ENCODE measurements at places on chromosomes 4 and X.
A peak's percentile ranks its signal among the peaks of the same experiment; 100 is the strongest.

GRCh38 chrX:29422034-29422433 is 793.3 kb upstream of the MAGEB2 start:
- no peak for DNase-seq

- DNase-seq = no peak
These were observed 120.6 kb upstream of the EDNRA start for GRCh38 chr4:147360301-147360700.

DNA sequence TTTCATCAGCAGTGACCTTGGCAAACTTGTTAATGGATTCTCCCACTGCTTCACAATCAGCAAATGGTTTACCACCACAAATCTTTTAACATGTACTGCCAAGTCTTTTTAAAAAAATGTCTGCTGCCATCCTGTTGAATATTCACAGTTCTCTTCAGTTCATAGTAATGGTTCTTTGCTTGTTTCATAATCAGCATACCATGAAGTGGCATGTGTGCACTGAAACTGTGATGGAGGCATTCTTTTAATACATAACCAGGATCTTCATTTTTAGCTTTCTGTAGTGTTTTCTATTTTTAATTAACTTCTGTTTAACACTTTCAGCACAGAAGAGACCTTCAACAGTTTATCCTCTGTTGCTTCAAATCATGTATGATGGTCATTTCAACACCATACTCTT is 230.1 kb upstream of the ARSJ start:
- DNase-seq = no peak

- no peak for DNase-seq
These were observed 4.6 kb downstream of the RNF175 start for GRCh38 chr4:153755186-153755585.

- peak; percentile 41 for DNase-seq
These were observed 46.3 kb downstream of the ATP10D start for GRCh38 chr4:47531241-47531953.

GRCh38 chr4:151530230-151530629 is 121.3 kb downstream of the FHIP1A start:
- DNase-seq = no peak

DNA sequence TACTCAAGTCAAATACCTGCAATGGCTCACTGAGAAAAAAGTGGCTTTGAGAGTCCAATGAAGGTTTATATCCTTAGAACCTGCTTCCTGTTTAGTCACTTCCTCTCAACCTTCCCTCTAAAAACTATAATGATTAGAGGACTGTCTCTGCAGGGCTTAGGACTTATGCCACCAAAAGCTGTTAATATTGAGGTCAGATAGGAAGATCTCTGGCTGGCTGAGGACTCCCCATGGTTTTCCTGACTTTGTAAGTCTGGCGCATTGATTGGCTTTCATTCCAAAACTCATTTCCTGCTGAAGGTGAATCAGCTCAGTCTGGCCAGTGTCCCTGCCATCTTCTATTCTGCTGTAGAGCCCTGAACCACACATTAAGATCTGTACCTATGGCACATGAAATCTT is 140.9 kb upstream of the ANK2 start:
- DNase-seq = no peak

DNA sequence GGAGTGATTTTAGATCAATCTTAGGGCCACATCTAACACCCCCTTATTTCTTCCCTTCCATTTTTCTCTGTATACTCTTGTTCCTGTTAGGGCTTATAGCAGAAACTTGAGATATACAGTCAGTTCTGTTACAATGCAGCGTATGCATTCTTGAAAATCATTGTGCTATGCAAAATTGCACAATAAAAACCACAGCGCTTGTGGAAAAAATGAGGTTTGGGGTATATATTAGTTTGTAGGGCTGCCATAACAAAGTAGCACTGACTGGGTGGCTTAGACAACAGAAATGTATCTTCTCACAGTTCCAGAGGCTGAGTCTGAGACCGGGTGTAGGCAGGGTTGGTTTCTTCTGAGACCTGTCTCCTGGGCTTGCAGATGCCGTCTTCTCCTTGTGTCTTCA is 59.0 kb downstream of the WWC2 start:
- peak; percentile 4 for DNase-seq

DNA sequence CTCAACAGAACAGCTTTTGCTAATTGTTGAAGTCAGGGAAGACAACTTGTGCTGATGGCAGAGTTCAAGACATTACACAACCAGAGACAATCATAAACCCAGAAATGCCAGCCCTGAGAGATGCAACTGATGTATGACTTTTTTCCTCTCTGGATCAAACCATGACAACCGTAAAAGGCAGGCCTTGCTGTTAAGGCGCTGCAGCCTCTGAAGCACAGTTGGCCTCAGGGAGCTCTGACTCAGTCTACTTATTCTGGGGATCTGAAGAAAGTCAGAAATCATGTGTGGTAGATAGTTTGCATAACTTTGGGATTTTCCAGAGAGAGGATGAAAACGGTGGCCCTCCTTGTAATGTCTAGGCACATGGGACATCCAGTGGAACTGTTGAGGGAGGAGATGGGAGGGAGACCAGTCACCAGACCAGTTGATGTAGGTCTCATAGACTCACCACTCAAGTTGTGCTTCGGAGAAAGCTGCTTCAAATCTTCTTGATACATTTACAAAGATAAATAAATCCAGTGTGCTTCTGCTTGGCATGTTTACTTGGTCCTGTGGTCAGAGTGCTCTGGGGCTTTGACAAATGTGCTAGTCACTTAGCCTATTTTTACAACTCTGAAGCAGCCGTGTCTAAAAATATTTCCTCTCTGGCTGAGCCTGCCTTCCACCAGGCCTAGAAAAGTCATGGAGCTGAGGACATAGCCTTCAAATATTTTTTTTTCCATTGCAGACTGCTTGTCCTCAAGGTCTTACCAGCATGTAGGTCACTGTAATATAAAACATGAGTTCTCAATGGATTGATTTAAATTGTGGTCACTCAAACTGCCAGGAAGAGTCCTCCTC is 7.5 kb downstream of the HADH start:
- DNase-seq = no peak

GRCh38 chrX:136148391-136148790 is 1.1 kb downstream of the FHL1 start:
- no peak for DNase-seq

GRCh38 chr4:136650541-136651277 is 881.6 kb downstream of the PCDH18 start:
- DNase-seq = no peak

DNA sequence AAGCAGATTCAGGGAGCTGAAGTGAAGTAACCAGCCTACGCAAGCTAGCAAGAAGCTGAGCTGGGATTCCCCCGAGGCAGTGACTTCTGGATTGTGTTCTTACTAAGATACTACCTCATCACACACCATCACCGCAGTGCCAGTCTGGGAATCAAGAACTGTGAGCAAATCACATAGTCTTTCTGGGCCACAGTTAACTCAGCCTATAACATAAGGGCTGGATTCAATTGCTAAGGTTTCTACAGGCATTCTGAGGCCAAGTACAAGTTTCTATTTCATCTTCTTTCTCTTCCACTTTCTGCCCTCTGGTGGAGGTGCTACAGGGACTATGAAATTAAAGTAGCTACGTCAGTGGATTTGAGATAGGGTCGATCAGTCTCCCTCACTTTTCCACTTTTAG is 1.4 kb upstream of the CORIN start:
- DNase-seq = peak; percentile 69

DNA sequence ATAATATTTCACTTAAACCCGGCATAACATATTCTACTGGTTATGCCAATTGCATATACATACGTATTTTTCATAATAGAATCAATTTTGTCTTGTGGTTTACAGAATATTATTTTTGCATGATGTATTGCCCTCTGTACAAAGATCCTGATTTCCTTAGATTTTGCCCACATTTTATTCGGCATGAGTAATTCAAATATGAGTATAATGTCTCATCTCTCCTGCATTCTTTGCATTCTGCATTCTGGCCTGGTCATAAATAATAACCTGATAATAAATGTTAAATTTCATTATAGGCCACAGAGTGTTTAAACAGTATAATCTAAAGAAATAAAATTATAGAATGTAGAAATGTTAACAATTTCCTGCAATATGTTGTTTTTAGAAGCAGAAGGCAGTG is 205.3 kb downstream of the TLL1 start:
- no peak for DNase-seq

DNA sequence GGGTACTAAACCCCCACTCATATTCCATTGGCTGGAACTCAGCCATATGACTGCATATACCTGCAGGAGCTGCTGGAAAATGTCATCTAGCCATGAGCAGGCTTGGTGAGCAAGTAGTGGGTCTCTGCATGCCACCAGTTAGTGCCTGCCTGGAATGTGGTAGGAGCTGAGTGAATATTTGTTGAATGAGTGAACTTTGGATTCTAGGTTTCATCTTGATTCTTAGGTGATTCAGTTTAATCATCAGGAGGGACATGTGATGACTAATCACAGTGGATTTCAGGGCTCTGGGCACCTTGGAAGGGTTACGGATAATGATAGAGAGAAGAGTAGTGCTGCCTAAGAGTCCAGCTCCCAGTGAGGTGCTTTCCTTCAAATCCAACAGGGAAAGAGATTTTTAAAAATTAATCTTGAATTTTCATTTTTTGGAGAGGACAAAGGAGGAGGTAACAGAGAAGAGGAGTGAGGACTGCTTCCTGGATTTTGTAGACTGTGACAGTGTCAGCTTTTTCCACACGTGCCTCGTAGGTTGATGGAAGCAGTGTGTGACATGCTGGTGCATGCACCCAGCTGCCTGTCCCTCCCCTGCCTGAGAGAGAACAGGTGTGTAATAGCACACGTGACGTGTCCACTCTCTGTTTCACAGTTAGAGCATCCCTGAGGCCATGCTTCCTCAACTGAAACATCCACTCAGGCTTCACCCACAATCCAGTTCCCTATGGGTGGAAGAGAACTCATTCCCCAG is 30.4 kb downstream of the NHS start:
- DNase-seq = no peak

DNA sequence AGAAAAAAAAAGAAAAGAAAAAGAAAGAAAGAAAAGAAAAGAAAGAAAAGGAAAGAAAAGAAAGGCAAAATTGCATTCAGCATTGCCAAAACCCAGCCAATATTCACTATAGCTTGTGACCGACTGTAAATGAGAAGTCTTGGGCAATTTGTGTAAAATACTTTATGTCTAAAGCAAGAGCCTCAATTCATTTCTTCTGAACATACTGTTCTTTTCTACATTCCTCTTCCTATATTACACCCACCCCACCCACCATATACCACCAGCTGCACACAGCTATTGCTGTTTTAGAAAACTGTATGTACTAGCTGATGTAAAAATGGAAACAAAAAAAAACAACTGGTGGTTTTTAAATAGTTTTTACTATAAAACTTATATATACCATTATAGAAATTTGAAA is 156.9 kb upstream of the TTC29 start:
- no peak for DNase-seq

DNA sequence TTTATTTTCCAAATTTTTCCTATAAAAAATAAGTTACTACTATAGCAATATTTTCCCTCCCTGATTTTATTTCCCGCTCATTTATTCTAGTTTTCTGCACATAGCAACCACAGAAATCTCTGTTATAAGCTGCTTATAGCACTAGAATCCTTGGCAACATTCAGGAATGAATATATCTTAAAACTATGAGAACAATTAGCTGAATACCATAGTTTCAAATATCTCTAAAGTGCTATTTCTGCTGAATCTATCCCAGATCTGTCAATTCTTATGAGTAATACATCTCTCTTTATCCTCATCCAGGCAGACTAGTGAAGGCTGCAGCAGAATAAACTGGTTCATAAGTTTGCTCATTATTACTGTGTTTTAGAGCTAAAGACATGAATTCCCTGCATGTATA is 622.9 kb upstream of the DIPK2B start:
- no peak for DNase-seq

DNA sequence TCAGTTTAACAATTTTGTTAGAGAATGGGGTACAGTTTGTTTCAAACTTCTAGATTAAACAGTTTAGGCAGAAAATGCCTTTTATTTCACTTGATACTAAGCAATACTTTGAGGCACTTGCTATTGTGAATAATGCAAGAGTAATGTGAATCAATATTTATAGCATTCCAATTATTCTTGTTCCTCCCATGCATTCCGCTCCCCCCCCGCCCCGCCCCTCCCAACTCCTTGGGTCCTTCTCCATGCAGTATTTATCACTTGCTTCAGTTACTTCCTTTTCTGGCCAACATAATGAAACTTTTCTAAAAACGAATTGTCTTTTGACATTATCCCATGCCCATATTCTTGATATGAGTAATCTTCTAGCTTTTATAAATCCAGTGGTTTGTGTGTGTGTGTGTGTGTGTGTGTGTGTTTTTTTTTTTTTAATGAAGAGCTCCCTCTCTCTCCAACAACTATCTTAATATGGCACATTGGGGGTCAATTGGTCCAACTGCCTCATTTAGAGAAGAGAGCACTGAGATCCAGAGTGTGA is 1.6 kb downstream of the BANK1 start:
- DNase-seq = peak; percentile 17

GRCh38 chr4:71254451-71255012 is 84.3 kb upstream of the SLC4A4 start:
- no peak for DNase-seq

- no peak for DNase-seq
These were observed 1811.6 kb downstream of the ARAP2 start for GRCh38 chr4:34432706-34433105.

DNA sequence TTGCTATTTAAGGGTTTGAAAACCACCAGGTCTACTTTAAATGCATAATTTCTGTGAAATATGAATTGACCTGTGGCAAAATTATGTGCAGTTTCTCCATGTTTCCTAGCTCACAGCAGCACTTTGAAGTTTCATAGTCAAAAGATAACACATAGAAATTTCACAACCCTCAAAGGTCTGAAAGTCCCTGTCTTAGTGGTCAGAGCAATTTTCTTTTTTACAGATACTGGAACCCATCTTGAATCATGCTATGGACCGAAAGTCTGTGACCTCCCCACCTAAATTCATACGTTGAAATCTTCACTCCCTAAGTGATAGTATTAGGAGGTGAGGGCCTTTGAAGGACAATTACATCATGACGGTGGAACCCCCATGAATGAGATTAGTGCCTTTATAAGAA is 240.4 kb upstream of the BMP3 start:
- DNase-seq = no peak

DNA sequence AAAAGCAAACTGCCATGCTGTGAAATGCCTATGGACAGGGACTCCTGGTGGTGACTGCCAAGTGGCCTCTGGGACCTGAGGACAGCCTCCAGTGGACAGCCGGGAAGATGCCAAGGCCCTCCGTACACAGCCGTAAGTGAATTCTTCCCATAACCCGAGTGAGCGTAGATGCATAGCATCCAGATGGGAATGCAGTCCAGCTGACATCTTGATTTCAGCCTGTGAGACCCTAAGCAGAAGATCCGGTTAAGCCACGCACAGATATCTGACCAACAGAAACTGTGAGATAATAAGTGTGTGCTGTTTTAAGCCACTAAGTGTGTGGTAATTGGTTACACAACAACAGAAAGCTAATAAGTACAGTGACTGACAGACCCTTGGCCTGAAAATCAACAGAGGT is 55.9 kb downstream of the TMEM156 start:
- no peak for DNase-seq

DNA sequence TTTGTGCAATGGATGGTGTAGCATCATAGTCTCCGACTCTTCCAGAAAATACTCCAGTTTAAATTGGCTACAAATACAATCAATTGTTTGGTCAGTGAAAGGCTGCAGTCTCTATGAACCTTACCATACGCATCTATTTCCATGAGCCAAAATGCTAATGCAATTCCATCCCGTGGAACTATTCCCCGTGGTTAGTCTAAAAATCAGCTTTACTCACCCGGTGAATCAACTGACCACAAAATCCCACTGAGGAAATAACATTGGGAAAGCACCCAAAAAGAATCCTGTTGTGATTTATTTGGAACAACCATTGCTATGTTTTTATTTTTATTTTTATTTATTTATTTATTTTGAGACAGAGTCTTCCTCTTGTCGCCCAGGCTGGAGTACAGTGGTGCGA is 87.1 kb downstream of the DHX15 start:
- no peak for DNase-seq

All from inflammatory macrophage treated with lipopolysaccharide for 4 hours (primary cell).